MM.1S (cell line): ENCODE measurements at places on chromosomes 3 and 15.

- no peak for DNase-seq
- no peaks in the 10 kb centered on the region for H3K4me1 ChIP-seq
- H3K36me3 ChIP-seq = no peaks in the 10 kb centered on the region
- H3K27me3 ChIP-seq = no peaks in the 10 kb centered on the region
These were observed 11.6 kb downstream of the RPL15 start for GRCh38 chr3:23928524-23928923.

DNA sequence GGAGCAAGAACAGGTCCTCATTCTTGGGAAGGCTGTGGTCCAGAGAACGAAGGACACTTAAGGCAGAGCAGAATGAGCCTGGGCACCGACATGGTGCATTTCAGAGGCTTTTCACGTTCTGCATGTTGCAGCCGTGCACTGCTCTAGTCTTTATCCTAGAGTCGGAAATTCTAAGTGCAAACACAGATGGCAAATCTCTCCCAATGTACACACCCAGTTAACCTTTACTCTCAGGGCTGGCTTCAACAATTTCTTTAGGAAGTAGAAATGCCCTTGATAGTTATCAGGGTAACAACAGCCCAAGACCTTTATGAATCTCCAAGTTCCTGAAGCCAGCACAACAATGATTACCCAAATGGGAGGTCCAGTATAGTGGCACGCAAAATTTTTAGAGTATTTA is 39.1 kb upstream of the LRTM1 start:
- H3K27ac ChIP-seq = no peak overlapping the region
- no peak for DNase-seq
- H3K27me3 ChIP-seq = no peaks in the 10 kb centered on the region
- no peaks in the 10 kb centered on the region for H3K36me3 ChIP-seq
- H3K4me3 ChIP-seq = no peak overlapping the region
- no peaks in the 10 kb centered on the region for H3K4me1 ChIP-seq

GRCh38 chr3:54928046-54928770 is at the start of gene LRTM1:
Gene LRTM1, minus strand, starts transcription at chr3:54928059. Its CDS starts 148 bp downstream, at chr3:54927911.
- H3K27ac ChIP-seq = no peak within 1 kb of the TSS
- H3K27me3 ChIP-seq = no peaks in the 10 kb centered on the region
- H3K36me3 ChIP-seq = no peaks in the 10 kb centered on the region
- no peak within 1 kb of the TSS for H3K4me3 ChIP-seq
- DNase-seq = no peak

- H3K27me3 ChIP-seq = no peaks in the 10 kb centered on the region
- H3K4me3 ChIP-seq = peak within 1 kb of the TSS; percentile 77
- H3K27ac ChIP-seq = no peak within 1 kb of the TSS
- no peaks in the 10 kb centered on the region for H3K4me1 ChIP-seq
These were observed at the start of gene PLSCR4 for GRCh38 chr3:146250449-146251382. Gene PLSCR4, minus strand, starts transcription at chr3:146251105. Its CDS starts 29,034 bp downstream, at chr3:146222071.

- peaks cover 6% of the 10 kb centered on the region; the same call in 1 of the 2 replicates for H3K36me3 ChIP-seq
- H3K27ac ChIP-seq = no peak overlapping the region
- DNase-seq = no peak
- H3K4me1 ChIP-seq = no peaks in the 10 kb centered on the region
- H3K4me3 ChIP-seq = no peak overlapping the region
These were observed 80.8 kb downstream of the GHSR start for GRCh38 chr3:172367205-172368105.

GRCh38 chr3:180961087-180961486 is 28.4 kb downstream of the DNAJC19 start:
- no peaks in the 10 kb centered on the region for H3K27me3 ChIP-seq
- H3K4me3 ChIP-seq = no peak overlapping the region
- no peaks in the 10 kb centered on the region for H3K4me1 ChIP-seq
